Heart right ventricle (tissue), 16 donors: ENCODE measurements at places on chromosomes 16 and 17. TPM values are rescaled to one million over a fixed set of nuclear protein-coding genes. Genes with fewer than 3 reads are reported as not detected.

DNA sequence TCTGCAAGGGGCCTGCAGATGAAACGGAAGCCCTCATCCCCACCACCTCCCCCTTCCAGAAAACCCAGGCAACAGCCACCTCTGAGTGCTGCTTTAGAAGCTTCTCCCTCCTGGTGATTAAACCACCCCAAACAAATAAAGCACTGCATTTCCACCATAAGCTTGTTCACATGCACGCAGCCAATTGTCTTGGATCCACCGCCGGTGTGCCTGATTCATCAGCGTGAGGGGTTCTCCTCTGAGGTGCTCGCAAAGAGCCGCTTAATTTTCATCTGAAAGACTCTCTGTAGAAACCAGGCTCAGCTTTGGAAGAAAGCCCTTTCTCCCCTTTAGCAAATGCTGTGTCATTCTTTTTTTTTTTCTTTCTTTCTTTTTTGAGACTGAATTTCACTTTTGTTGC lies 155.2 kb upstream of the EEF2KMT start:
- no peak for DNase-seq

GRCh38 chr17:76435751-76436150 lies 17.2 kb downstream of the UBE2O start:
- DNase-seq, result no peak

DNA sequence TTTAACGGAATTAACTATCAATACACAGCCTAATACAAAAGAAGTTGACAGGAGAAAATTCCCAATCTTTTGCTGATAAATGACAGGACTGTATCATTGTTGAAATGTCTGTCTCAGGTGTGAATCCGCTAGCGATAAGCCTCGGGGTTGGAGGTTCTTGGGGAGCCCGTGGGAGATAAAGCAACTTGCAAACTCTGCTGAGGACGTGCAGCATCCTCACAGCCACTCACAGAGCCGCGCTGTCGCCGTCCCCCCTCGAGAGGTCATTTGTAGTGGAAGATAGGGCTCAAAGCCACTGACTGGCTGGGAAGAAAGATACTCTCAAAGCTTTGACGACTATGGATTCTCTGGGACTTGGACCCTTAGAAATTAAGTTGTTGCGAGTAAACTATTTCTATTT lies 17.0 kb downstream of the MAP1LC3B start:
- DNase-seq, result no peak

GRCh38 chr16:53482123-53482522 lies 20.9 kb downstream of the AKTIP start:
- no peak for DNase-seq

- peak; percentile 55 for DNase-seq
Measured at GRCh38 chr17:79951361-79952264, 84.1 kb downstream of the TBC1D16 start.

DNA sequence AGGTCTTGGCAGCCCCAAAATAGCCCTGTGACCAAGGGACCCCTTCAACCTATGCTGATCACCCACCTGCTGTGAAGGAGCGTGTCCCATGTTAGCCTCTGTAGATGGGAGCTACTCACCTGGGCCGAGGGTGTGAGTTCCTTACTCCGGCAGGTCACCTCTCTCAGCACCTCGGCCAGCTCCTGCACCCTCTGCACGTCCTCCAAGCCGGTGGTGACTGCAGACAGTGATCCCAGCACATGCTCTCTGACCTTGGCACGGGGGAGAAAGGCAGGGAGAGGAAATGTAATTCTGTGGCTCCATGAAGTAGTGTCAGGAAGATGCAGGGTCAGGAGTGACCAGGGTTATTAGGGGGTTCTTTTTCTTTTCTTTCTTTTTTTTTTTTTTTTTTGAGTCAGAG lies 67.7 kb upstream of the BCO1 start:
- no peak for DNase-seq

DNA sequence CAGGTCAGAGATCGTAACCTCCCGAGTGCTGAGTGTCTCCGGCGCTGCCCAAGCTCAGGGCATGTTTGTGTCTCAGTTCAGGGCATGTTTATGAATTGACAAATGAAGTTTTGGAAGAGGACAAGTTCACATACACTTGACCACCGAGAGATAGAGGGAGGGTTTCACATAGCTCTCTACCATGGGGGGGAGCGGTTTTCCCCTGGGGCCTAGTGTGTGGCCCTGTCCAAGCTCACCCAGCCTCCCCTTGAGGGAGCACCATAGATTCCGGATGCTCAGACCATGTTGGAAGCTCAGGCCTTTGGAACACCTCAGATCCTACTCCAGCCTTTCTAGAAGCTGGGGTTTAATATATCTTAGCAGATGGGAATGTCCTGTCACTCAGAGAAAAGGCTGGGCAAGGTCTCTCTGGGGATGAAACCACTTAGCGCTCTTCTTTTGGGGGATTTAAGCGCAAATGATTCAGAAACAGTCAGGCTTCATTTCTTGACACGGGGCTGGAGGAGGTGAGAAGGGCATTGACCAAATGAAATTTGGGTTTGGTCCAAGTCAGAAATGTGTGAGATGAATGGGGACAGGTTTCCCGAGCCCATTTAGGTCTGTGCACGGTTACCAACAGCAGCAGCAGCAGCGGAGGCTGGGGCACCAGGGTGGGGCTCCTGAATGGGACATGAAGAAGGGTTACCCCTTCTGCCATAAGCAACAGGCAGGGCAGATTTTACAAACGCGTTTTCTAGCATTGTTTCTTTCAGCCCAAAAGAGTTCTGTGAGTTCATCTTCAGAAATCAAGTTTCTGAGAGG lies 96.6 kb downstream of the METRNL start:
- DNase-seq, result no peak

GRCh38 chr16:85600078-85600477 lies 13.0 kb upstream of the GSE1 start:
- no peak for DNase-seq

DNA sequence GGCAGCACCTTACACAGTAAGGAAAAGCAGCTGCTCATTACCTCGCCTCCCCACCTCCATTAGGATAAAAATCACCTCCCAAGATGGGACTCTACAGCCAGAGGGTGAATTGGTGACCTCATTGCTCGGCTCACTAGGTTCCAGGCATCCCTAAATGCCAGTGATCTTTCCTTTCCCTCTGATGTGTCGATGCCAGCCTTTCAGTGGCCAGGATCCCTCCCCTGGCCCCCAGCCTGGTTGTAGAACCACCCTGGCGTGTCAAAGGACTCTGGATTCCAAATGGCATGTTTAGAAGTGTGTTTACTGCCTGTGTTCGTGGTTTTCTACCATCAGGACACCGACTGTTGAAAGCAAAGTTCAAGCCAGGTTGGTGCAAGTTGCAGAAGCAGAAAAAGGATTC lies 72.1 kb upstream of the LYRM9 start:
- DNase-seq, result no peak

- no peak for DNase-seq
Measured at GRCh38 chr16:83532634-83533033, 275.1 kb upstream of the HSBP1 start.

Gene HSPB9
- total RNA-seq, result not detected

Gene CCL23
- total RNA-seq, result not detected

Gene NFE2L1
- total RNA-seq, result 666 TPM

Gene HASPIN
- 0.17 TPM for total RNA-seq
